ENCODE measurements at places on chromosomes 6 and 20. TPM values are rescaled to one million over a fixed set of nuclear protein-coding genes. Genes with fewer than 3 reads are reported as not detected.

Gene MUC21
- total RNA-seq, result not detected

Gene LST1
- not detected for total RNA-seq

Gene SMLR1
- total RNA-seq, result not detected

Gene ARMH2
- total RNA-seq, result not detected

Gene SNX9
- total RNA-seq, result 14.1 TPM
